Hypothalamus (tissue), 51 donors: ENCODE measurements at places on chromosomes 12 and 14.

DNA sequence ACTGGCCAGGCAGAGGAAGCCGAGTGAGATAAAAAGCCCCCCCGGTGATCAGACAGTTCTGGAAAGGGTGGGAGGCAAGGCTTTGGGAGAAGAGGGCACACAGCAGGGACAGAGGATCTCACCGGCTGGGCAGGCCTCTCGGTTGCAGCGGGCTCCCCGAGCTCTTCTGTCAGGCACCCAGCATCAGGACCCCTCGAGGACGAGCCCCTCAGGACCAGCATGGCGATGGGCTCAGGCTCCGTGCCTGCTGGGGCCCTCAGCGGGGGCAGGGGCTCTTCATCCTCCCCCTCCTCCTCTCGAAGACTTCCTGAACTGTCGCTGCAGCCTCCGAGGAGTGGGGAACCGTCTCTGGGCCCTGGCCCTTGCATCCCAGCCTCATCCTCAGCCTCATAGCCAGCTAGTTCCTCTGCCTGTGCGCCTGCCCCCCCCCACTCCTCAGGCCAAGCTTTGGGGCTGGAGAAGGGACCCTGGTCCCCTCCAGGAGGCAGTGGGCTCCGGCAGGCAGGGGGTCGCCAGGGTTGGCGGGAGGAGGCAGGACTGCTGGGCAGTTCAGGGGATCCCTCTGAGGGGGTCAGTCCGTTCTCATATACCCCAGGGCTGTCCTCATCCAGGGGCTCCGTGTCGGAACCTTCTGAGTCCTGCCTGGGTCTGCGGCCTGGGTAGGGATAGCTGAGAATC, 3.4 kb upstream of the AP1G2 start:
- no peak for DNase-seq

DNA sequence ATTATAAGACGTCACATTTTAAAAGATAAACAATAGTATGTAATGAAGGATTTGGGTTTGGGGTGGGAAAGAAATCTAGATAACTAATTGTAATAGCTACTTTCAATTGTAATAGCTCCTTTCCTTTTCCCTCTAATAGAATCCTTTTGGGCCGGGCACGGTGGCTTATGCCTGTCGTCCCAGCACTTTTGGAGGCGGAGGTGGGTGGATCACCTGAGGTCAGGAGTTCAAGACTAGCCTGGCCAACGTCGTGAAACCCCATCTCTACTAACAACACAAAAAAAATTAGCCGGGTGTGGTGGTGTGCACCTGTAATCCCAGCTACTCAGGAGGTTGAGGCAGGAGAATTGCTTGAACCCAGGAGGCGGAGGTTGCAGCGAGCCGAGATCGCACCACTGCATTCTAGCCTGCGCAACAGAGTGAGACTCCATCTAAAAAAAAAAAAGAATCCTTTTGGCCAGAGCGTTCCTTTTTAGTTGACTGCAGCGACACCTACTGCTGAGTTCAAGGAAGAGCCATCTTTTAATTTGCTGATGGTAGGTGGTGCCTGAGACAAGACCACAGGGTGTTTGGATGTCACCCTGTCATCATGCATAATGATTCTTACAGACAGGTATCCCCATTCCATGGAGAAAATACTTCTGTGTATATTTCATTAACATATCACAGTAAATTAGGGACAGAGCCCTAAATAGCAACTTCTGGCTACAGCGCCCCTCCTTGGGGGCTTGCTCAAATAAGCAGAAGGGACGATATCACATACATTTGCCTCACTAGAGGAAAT, 79.5 kb downstream of the ARMH4 start:
- no peak for DNase-seq

DNA sequence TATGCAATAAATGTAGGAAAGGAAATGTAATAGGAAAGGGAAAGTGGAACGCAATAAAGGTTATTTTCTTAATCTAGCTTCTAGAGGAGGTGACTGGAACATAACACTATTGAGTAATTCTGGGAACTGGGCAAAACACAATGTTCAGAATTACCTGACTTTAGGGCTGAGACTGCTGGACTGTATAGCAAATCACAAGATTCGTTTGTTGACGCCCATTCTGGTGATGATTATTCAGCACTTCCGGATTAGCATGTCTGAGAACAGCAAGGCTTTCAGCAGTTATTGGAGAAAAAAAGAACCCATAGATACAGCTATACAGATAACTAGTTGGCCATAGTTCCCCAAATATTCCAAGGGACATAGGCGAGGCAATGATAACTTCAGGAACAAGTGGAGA, 2.3 kb upstream of the KLRD1 start:
- no peak for DNase-seq

GRCh38 chr12:11723993-11724392, 74.5 kb downstream of the ETV6 start:
- DNase-seq, result no peak
